Cortex of kidney (tissue), 1 donor: ENCODE measurements at places on chromosomes 6 and 20.

DNA sequence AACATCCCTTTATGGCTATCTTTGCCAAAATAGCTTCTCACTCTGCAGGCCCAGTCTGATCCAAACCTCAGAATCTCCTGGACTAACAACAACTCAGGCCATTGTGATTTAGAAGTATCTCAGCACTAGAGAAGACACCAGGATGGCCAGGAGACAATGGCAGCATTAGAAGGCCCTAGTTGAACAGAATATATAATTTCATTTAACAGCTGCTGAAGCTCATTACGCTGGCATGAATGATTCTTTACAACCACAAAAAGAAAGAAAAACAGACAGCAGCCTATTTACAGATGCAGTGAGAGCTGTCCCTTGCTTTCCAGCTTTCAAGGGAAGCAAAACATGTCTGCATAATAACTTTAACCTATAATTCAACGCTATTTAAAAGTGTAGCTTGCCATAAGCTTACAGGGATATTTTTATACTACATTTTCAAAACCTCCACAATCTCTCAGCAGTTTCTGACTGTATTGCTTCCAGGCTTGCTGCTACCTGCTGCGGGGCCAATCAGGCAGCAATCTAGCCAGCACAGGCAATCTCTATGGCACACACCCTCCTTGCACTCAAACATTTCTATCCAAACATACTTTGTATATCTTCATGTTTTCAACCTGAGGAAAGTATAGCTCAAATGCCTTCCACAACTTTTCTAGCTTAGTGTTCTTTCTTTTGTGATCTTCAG lies 107.3 kb downstream of the OGFRL1 start:
- DNase-seq: no peak

GRCh38 chr20:23179766-23180403 lies 93.8 kb upstream of the CD93 start:
- DNase-seq: no peak

DNA sequence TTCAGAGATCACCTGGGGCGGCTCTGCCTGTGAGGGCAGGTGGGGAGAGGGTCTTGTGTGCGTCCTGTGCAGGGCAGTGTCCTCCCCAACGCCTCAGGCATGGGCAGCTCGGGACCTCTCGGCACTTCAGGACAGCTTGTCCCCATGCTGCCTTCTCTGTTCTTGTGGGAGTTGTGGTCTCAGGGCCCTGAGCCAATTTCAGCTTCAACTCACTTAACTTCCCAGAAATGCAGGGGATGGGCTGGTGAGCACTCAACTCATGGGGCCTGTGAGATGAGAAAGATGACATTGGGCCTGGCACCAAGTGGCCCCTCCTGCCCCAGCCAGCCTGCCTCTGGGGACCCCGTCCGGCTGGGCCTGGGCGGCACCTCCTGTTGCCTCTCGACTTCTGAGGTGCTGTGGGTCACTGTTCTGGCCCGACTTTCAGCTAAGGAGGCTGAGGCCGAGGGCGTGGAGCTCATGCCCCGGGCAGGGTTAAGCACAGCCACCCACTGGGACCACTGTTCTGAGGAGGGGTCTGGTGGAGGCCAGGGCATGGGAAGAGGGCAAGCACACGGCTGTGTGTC lies 6.7 kb downstream of the RGS19 start:
- DNase-seq: no peak

DNA sequence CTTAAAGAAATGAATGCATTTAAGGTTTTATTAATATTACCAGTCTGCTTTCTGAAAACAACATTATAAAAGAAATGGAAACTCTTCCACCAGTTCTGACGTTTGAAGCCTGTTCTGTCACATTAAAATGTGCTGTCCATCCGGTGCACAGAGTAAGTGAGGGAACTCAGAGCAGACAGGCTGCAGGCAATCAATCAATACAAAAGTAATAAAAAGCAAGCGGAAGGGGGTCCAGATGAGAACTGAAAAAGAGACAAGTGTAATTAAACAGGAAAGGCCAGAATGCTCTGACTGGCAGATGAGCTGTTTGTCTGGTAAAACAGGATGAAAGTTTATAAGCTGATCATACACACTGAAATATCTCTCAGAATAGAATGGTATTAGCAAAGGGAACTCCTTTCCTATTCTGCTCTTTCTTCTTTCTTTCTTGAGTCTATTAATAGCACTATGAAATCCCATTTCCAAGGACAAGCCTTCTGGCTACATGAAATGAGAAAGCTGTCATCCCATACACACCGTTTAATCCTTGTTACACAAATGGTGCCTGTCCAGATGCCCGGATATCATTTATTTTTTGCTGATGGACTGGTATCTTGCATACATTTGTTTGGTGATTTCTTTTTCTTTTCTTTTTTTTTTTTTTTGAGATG lies 94.3 kb downstream of the RAMACL start:
- no peak for DNase-seq

DNA sequence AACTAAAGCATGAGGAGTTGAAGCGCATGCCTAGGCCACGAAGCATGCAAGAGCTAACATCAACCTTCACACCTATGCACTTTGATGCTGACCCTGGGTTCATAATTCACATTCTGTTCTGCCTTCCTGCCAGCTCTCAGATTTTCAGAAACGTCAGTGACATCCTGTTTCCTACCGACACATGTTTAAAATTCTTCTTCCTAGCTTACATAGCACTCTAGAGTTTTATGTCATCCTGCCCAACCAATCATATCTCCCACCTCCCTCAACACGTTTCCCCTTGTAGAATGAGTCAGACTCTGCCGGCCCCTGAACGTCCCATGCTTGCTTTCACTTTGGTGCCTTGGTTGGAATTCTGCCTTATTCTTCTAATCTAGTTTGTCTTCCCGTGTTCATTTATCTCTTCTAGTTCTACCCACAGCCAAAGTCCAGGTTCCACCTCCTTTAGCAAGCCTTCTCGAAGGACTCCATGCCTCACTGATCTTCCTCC lies 97.2 kb upstream of the MAP7 start:
- no peak for DNase-seq

GRCh38 chr6:34608321-34609091 lies 52.4 kb upstream of the SPDEF start:
- DNase-seq: no peak

DNA sequence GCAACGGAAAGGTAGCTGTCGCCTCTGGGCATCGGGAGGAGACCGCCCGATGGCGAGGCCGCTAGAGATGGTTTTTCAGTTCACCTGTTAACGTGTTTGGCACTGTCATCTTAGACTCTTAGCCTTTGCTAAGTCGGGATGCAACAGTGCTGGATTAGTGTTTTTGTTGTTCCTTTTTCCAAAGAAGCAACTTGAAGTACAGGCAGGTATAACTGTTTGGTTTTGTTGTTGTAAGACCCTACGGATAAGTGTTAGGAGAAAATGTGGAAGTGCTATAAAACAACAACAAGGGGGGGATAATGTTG lies 723 bp downstream of the MANEA start:
- DNase-seq: no peak

- DNase-seq: no peak
Measured at GRCh38 chr20:45311589-45312211, 3.6 kb upstream of the MATN4 start.

DNA sequence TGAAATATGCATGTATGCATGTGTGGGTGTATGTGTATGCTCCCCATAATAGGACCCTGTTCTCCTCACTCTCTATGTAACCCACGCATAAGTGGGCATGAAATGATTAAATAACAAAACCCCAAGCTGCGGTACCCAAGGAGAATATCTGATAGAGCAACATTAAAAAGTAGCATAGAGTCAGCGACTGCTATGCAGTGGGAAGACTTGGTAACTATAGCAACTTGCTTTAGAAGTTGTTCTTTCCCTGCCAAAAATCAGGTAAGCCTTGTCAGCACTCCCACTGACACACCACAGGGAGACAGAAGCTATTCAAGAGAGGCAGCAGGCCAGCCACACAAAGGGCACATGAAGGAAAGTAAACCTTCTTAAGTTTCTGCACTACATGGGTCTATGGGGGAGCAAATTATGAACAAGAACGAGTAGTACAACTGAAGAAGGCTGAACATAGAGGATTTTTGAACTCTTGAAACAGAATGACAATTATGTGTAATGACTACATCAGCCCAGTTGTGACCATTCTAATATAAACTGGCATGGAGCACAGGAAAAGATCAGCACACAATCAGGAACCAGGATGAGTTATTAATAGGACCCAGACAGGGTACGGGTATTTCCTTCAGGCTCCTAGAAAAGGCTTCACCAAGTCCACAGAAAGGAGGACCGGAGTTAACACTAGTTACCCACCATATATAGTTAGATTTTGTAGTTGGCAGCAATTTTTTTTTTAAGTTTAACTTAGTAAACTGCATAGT lies 89.9 kb downstream of the GPR6 start:
- no peak for DNase-seq

GRCh38 chr20:461254-462198 lies 807 bp downstream of the TBC1D20 start:
- DNase-seq: no peak

DNA sequence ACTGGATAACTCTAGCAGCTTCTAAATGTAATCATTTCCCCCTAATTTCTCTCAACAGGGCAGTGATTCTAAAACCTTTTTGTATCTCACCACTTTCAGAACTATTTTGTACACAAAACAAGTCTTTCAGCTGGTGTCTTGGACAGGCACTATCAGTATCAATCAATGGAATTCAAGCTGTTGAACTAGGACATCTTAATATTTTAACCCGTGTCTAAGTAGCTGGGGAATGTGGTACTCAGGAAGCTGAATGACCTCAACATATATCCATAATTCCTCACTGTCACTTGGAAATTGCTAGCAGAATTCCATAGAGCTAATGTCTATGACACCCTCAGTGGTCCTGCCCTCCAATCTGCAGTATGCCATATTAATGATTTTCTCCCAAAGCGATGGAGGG lies 24.5 kb downstream of the ADAT2 start:
- no peak for DNase-seq

GRCh38 chr20:23536328-23536974 lies 31.8 kb downstream of the CST9L start:
- no peak for DNase-seq

GRCh38 chr6:87237804-87238203 lies 82.4 kb downstream of the ZNF292 start:
- no peak for DNase-seq

DNA sequence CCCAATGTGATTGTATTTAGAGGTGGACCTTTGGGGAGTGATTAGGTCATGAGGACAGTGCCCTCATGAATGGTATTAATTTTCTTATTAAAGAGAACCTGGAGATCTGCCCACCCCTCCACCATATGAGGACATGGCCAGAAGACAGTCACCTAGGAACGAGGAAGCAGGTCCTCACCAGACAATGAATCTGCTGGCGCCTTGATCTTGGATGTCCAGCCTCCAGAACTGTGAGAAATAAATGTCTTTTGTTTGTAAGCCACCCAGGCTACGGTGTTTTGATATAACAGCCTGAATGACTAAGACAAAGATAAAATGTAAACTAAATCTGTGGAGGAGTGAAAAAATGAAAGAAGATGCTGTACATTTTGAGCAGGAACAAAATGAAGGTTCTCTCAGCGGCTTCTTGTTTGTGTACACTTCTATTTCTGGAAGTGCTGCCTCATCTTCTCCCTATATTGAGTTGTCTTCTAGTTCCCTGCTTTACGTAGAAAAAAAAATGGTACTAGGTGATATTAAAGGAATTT lies 1.5 kb upstream of the IPCEF1 start:
- no peak for DNase-seq

DNA sequence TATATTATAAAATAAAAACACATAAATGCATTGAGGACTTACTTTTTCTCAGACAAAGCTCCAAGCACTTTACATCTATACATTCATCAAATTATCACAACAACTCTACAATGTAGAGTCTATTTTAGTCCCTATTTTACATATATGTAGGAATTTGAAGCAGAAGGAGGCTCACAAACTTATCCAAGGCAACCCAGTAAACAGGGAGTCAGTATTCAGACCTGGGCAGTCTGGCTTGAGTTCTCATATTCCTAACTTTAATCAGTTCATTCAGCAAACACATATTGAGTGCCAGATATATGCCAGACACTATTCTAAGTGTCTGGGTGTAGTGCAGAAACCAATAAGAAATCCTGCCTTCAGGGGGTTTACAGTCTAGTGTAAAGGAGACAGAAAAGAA lies 129.2 kb downstream of the C6orf58 start:
- no peak for DNase-seq

- DNase-seq: no peak
Measured at GRCh38 chr20:17647391-17648314, 34.4 kb downstream of the RRBP1 start.

GRCh38 chr6:14353798-14354197 lies 236.2 kb downstream of the CD83 start:
- no peak for DNase-seq

DNA sequence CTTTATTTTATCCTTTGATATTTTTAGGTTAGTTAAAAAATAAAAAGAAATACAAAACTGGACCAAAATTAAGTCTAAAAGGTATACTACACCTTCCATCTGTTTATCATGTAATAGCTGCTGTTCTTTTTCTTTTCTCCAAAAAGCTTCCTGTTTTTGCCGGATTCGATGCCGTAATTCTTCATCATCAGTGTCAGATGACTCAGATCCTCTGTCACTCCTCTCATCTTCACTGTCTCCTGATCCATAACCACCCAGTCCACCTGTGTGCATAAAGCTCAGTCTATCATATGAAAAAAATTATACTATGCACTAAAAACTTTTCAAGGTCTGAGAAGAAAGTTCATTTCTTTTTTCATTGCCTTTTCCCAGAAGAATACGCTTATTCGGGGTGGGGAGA lies 8.5 kb upstream of the COQ3 start:
- no peak for DNase-seq

DNA sequence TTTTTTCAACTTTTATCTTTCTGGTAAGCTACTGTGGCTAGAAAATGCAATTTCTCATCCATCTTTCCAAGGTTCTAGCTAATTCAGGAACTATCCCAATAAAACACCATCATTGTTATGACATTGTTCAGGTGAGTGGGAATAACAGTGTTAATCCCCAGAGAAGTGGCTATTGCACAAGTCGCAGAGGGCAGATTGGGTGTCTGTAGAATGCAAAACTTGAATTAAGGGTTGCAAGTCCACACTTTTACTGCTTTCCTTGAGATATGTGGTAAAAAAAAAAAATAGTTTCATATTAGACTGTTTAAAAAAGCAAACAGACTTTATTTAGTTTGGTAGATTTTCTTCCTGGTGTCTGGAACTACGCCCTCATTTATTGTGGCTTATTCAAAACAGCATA lies 41.1 kb upstream of the PRDM1 start:
- DNase-seq: no peak

DNA sequence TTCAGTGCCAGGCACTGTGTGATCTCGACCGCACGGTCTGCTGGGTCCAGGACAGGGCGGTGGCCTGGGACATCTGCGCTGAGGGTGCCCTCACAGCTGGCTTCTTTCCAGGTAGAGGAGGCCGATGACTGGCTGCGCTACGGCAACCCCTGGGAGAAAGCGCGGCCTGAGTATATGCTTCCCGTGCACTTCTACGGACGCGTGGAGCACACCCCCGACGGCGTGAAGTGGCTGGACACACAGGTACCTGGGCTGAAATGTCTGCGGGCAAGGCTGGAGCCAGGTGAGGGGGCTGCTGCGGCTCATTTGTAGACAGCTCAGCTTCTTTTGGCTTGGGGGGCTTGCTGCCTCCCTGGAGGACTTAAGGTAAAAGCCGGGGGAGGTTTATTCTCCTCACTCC lies 26.6 kb downstream of the PYGB start:
- no peak for DNase-seq
